ENCODE measurements at places on chromosomes 4 and X. TPM values are rescaled to one million over a fixed set of nuclear protein-coding genes. Genes with fewer than 3 reads are reported as not detected.

The CYBB gene
- 26.0 TPM for total RNA-seq

The F8A3 gene
- total RNA-seq, result 3.0 TPM

The FUNDC1 gene
- total RNA-seq, result 15.7 TPM

The ARX gene
- not detected for total RNA-seq

GRCh38 chrX:43809463-43809862, 72.8 kb downstream of the MAOB start:
- DNase-seq, result no peak

DNA sequence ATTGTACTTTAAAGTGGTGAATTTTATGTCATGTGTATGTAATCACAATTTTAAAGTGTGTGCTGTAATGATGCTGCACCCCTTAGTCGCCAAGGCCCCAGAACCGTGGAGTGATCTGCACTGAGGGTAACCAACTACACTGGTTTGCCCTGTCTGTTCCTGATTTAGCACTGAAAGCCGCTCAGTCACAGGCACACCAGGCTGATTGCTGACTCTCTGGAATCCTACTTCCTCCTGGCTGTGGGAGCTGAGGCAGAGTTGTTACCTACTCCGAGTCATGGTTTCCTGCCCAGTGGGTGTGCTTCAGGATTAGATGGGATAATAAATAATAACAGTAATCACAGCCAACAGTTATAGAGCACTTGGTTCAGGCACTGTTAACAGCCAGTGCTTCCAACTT, 645.4 kb downstream of the BCOR start:
- no peak for DNase-seq

- peak; percentile 50 for DNase-seq
Measured at GRCh38 chr4:54091637-54092404, 8.1 kb upstream of the GSX2 start.

DNA sequence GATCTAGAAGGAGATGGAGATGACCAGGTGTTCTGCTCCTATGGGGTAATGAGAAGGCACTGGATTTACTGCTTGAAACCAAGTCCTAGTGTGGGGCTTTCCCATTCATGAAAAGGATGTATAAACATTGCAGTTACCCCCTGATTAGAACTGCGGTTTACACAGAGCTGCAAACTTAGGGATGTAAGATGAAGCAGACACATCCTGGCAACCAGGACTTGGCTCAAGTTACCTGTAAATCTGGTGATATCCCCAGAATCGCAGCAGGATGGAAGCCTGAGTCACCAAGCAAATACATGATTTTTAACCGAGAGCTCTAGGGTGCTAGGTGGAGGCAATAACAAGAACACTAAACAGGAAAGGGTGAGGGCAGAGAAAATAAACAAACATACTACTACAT, 178.6 kb upstream of the MAMLD1 start:
- no peak for DNase-seq

DNA sequence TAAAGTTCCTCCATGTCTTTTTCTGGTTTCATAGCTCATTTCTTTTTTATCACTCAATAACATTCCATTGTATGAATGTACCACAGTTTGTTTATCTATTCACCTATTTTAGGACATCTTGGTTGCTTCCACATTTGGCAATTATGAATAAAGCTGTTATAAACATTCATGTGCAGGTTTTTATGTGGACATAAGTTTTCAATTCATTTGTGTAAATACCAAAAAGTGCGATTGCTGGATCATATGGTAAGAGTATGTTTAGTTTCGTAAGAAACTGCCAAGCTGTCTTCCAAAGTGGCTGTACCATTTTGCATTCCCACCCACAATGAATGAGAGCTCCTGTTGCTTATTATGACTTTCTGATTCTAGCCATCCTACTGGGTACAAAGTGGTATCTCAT, 36.3 kb upstream of the ZFX start:
- no peak for DNase-seq

DNA sequence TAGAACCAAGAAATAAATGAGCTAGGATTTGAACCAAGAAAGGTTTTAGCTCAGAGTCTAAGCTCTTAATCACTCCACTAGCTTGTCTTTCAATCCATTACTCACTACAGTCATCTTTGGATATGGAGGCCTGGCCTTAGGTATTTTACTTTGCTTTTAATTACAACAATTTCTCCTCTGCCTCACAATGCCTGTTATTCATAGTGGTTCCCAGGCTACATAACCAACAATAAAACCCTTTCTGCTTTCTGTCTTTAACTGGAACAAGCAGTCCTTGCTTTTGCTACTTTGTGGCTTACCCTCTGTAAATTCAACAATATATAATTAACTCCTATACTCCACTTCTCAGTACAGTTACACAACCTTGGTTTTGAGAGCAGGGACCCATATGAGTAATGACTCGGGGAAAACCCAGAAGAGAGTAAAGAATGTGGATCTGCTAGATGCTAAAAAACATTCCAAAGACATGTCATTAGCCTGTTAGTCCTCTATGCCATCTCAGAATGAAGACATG, 94.7 kb upstream of the NAP1L5 start:
- no peak for DNase-seq

GRCh38 chr4:138680989-138681604, 334.5 kb upstream of the NOCT start:
- DNase-seq, result peak; percentile 72

DNA sequence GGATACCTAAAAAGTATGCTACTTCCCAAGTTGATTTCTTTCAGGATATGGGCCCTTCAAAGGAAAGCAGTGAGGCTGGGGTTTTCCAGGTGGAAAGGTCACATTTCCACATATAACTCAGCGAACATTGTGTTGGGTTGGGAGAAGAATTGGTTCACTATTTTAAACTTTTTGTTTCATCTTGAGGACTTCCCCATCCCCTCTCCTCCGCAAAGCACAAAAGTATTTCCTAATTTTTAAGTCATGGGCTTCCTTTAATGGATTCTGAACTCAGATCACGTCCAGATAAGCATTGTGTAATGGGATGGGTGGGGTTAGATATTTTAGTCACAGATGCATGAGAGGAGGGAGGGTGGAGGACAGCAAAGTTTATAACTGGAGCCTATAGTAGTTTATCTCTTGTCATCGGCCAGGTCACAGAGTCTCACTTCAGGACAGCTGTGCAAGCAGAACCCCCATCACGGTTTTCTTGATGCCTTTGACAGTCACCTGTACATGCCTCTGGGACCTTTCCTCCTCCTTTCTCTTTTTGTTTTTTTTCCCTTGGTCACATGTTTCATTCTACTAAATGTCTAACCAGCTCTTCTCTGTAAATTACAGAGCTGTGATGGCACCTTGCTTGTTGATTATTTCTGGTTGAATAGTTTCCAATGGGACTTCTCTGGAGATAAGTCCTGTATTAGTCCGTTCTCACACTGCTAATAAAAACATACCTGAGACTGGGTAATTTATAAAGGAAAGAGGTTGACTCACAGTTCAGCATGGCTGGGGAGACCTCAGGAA, 115.4 kb downstream of the PTTG2 start:
- peak; percentile 60 for DNase-seq

GRCh38 chr4:39037941-39038340, 5.7 kb upstream of the TMEM156 start:
- no peak for DNase-seq

GRCh38 chr4:140906993-140907962, 151.1 kb upstream of the TBC1D9 start:
- no peak for DNase-seq

DNA sequence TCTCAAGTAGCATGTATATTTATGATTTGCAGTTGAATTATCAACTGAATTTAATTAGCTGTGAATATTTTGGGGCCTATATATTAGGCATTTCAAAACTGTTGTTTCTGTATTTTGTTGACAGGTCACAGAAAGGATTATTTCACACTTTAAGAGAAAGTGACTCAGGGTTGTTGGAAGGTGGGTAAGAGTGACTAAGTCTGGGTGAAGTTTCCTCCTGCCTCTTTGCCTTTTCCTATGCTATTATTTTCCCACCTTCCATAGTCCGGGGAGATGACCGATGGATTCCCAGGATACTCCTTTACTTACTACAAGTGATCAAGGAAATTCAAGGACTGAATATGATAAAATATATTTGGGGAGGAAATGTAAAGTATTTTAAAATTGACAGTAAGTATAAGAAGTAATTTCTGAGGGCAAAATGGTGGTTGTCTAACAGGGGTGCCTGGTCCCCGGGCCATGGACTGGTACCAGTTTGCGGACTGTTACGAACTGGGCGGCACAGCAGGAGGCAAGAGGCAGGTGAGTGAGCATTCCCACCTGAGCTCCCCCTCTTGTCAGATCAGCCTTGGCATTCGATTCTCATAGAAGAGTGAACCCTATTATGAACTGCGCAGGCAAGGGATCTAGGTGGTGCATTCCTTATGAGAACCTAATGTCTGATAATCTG, 175.5 kb upstream of the GPRIN3 start:
- DNase-seq, result no peak

DNA sequence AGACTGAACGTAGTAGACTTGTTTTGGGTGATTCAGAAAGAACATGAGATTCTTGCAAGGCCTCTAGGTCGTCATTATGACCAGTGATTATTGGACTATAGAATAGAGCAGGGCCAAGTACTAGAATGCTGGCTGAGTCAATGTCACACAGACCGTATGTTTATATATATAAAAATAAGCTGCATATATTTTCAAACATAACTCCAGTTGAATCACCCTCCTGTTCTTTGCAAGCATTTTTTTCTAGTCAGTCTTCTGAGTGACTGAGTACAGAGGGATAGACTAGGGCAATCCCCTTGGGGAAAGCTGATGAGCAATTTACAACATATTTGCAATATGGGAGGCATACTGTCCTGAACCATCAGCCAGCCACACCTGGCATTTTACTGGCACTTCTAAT, 48.4 kb upstream of the PRPS1 start:
- no peak for DNase-seq

DNA sequence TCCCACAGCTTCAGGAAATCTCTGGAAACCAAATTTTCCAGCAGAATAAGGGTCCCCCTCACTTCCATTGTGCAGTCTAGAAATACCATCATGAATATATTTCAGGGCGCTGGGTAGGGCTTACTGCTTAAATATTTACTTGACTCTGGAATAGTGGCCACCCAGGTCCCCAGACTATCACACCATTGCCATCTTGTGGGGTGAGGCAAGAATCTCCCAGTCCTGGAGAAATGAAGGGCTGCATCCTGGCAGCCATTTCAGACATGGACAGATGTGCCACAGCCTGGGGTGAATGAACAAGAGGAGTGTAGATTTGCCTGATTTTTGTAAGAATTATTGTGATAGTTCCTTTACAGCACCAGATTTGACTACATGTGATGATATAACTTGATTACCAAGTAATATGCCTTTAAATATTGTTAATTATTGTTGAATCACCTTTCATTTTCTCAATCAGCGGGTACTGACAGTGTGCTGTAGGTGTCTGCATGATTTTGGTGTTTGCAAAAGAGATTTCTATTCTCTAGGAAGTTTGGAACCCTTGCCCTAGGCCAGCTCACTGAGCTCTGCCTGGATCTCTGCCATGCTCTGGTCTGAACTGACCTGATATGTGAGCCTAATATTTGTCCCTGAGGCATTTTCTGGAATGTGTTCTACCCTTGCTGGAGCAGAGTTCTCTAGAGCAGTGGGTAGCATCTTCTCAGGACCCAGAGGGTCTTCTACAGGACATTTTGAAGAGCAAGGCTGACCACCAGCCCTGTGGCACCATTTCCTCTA, 183.4 kb downstream of the KIT start:
- no peak for DNase-seq

GRCh38 chr4:8882239-8882638, 10.6 kb upstream of the HMX1 start:
- no peak for DNase-seq

GRCh38 chr4:102343964-102344519, 1.2 kb downstream of the SLC39A8 start:
- DNase-seq, result peak; percentile 11

- no peak for DNase-seq
Measured at GRCh38 chrX:11619441-11619840, 46.3 kb downstream of the ARHGAP6 start.

- DNase-seq, result no peak
Measured at GRCh38 chr4:61828960-61829359, 628.8 kb downstream of the ADGRL3 start.

DNA sequence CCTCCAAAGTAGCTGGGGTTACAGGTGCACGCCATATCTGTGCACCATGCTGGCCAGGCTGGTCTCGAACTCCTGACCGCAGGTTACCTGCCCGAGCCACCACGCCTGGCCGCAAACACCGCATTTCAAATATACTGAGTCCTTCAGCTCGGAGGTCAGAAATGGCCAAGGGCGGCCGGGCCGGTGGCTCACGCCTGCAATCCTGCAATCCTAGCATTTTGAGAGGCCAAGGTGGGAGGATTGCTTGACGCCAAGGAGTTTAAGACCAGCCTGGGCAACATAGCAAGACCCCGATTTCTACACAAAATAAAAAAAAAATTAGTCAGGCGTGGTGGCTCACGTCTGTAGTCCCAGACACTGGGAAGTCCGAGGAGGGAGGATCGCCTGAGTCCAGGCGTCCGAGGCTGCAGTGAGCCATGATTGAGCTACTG, 71.9 kb upstream of the PPP2R3B start:
- DNase-seq, result no peak

GRCh38 chr4:26021417-26022345, 107.7 kb downstream of the SMIM20 start:
- no peak for DNase-seq

GRCh38 chr4:101931619-101932018, 141.1 kb downstream of the BANK1 start:
- DNase-seq, result no peak

DNA sequence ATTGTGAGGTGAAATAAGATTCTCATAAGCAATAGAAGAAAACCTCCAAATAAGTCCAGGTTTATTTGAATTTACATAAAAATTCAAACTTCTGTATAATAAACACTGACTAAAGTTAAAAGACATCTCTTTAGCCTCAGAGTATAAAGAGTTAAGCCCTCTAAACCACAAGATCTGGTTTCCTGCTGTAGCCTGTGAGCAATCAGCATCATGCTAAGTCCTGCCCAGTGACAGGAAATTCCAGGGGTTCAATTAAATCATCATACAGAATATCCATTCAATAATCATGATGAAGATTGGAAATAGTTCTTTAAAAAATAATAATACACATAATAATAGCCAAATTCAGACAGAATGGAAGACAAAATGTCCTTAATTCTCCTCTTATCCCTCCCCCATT, 139.2 kb upstream of the DGKK start:
- DNase-seq, result no peak

DNA sequence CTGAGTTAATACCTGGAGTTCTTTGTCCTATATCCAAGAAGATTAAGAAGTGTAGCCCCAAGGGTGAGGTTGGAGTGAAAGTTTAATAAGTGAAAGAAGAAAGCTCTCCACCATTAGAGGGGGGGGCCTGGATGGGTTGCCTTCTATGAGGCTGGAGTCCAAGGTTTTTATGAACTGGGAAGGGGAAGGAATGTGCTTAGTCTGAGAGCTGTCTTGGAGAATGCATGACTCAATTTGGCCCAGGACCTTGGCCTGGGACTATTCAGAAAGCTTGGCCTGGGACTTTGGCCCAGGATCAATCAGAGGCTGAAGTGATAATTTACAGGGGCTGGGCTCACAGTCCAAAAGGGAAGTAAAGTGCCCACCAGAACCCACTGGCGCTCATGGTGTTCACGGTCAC, 1049.0 kb upstream of the GRIA3 start:
- DNase-seq, result no peak
